ENCODE measurements at places on chromosomes 6 and 20.
A peak's percentile ranks its signal among the peaks of the same experiment; 100 is the strongest.

- no peak for DNase-seq
These were observed 188.0 kb upstream of the RAB32 start for GRCh38 chr6:146355521-146356100.

GRCh38 chr20:33789109-33789857 is 21.9 kb upstream of the CHMP4B start:
- DNase-seq: peak; percentile 89

- DNase-seq: no peak
These were observed 2.8 kb downstream of the KCTD20 start for GRCh38 chr6:36445621-36446020.

DNA sequence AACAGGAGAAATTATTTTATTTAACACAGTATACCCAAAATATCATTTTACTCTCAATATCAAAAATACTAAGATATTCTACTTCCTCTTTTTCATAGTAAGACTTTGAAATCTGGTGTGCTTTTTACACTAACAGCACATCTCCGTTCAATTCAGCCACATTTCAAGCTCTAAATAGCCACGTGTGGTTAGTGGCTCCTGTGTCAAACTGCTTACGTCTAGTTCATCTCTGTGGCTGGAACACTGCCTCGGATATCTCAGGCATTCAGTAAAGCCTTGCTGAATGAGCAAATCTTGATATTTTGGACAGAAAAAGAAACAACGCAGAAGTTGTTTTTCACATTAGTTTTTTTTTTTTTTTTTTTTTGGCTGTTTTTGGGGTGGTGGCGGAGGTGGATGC is 136.1 kb downstream of the EYA4 start:
- DNase-seq: no peak

DNA sequence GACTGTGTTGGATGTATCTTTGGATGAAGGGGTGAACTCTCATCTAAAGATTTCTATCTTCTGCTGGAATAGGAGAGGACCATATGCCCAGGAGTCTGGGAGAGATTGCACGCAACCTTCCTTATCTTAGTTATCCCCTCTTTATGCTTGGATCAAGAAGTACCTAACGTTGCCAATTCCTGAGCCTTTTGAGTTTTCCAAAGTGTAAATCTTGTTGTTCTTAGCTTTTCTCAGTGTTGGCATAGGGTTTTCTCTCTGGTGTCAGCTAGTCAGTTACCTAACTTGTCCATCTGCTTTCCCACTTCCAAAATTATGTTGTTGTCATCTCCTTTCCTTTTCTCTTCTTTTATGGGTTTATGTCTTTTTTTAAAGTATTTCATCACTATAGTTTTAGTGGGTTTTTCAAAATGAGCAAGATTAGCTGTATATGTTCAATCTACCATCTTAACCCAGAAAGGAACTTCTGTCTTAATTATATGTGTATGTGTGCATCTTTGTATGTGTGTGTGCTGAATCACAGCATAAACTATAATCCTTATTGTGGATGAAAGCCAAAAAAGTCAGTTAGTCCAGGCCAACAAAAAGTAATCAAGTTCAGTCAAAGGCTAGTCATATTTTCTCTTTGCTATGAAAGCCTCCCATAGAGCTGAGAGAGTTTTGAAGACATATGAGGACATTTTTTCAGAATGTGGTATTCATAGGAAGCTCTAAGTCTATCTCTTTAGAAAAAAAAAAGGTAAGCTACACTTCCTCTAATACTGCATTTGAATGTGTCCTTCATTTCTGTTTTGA is 72.1 kb downstream of the KHDC1L start:
- DNase-seq: peak; percentile 57

GRCh38 chr6:34819571-34820480 is 27.9 kb downstream of the BLTP3A start:
- no peak for DNase-seq

DNA sequence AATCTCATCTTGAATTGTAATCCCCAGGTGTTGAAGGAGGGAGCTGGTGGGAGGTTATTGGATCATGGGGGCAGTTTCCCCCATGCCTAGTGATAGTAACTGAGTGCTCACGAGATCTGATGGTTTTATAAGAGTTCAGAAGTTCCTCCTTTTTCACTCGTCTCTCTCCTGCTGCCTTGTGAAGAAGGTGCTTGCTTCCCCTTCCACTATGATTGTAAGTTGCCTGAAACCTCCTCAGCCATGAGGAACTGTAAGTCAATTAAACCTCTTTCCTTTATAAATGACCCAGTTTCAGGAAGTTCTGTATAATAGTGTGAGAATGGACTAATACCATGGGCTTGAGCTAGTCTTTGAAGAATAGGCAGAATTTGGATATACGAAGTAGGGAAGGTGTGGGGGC is 113.9 kb downstream of the RIN2 start:
- no peak for DNase-seq

GRCh38 chr20:50580016-50580747 is 70.0 kb downstream of the PTPN1 start:
- peak; percentile 84 for DNase-seq
